Stimulated activated CD4-positive, alpha-beta T cell treated with anti-CD3 and anti-CD28 coated beads, Interleukin-2, amount 100 ng/mL, for 24 hours (primary cell): ENCODE measurements at places on chromosomes 7 and 10.

DNA sequence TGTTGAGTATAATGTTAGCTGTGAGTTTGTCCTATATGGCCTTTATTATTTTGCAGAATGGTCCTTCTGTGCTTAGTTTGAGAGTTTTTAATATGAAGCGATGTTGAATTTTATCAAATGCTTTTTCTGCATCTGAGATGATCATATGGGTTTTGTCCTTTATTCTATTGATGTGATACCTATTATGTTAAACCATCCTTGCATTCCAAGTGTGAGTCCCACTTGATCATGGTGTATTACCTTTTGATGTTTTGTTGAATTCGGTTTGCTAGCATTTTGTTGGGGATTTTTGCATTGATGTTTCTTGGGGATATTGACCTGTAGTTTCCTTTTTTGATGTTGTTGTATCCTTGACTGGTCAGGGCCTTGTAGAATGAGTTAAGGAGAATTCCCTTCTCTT, 166.4 kb downstream of the MLLT10 start:
- no peak for DNase-seq

DNA sequence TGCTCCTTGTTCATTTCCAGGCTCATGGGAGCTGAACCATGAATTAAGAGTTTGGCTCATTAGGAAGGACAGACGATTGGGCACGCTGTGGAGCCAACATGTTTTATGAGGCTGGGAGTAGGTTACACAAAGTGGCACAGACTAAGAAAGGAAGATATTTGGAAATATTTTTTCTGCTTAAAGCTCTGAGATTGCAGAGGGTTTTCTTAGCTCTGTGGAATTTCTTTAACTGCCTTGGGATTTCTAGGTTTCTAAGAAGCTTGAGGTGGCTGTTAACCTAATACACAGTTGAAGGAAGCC, 344.6 kb downstream of the RNLS start:
- no peak for DNase-seq

DNA sequence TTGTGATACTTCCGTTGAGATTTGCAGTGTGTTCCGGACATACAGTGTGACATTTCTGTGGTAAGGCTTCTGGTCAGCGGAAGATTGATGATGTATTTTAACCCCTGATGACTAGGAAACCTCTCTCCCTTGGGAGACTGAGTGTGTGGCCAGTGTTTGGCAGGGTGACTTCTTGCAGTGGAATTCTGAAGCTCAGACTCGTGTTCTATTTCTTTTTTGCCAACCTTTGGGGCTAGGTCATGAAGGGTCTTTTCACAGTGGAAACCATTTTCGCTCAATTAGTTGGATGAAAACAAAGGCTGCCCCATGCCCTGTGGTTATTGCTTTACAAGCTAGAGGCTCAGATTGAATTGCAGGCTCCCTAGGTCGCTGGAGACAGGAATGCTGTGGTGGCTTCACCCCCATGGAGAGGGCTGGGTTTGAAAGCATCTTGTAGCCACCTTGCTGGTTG, 288.9 kb downstream of the BBS9 start:
- DNase-seq = no peak

GRCh38 chr7:71904484-71904883, 507.7 kb downstream of the CALN1 start:
- DNase-seq = no peak

DNA sequence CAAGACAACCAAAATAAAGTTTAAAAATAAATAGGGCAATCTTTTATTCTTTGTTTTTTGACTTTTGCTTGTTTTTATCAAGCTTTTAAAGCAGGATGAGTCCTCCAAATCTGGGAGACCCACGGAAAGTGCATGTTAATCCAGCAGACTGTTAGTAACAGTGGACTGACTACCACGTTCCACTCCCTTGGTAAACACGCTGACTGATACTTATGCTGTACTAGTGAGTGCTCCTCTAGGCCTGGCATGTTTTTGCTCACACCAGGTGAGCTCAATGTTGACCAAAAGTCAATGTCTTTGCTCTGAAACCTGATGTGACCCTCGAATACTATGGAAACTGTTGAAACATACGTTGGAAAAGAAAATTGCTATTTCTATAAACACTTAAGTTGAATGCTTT, 88.4 kb downstream of the KIAA1549 start:
- DNase-seq = no peak

DNA sequence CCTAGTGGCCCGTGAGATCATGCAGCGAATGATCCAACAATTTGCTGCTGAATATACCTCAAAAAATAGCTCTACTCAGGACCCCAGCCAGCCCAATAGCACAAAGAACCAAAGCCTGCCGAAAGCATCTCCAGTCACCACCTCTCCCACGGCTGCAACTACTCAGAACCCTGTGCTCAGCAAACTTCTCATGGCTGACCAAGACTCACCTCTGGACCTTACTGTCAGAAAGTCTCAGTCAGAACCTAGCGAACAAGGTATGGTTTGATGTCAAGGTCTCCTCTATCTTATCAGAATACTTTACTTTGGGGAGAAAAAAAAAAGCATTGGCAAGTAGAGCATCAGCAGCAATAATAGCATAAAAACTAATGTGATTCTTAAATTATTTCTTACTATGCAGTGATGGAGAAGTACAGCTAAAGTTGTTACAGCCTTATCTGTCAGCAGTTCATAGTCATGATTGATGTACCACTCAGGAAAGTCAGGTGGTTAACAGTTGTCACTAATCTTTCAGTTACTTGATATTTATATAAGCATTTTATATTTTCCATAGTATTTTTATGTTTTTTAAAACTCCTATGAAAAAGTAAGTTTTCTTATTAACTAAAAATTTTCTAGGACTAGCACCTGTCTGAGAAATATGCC, 117.1 kb downstream of the LCOR start:
- DNase-seq = no peak

GRCh38 chr7:26096136-26096535, 55.9 kb upstream of the NFE2L3 start:
- no peak for DNase-seq

DNA sequence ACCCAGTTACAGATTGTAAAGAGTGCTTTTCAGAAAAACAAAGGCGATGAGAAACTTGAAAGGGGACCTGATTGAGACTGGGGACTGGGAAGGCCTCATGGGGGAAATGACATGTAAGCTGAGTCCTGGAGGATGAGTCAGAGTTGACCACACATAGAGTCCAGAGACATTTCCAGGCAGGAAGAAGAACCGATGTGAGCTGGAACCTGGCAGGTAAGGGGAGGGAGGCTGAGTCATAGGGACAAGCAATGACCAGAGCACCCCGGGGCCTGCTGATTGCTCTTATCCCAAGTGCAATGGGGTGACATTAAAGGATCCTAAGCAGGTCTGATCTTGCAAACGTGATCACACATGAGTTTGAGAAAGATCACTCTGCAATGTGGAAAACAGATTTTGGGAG, 11.7 kb downstream of the TLL2 start:
- no peak for DNase-seq

- no peak for DNase-seq
Measured at GRCh38 chr10:44053391-44053790, 331.5 kb downstream of the CXCL12 start.

DNA sequence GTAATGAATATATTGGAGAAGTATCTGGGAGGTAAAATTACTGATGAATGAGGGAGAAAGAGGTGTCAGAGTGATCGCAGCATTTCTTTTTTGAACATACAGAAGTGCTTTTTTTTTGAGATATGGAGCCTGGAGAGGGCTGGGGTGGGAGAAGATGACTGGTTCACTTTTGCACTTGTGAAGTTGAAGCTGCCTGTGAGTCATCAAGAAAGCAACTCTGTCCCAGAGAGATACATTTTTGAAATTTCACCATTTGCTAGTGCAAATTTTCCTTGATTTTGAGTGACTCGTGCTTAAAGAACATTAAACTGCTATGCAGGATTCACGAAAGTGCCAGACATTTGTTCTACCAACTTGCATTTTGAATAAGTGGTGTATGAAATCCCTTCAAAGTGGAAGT, 81.8 kb downstream of the ADRA2A start:
- no peak for DNase-seq

GRCh38 chr10:99234041-99234790, 1.4 kb downstream of the HPSE2 start:
- no peak for DNase-seq

GRCh38 chr10:95188593-95188992, 5.4 kb upstream of the ACSM6 start:
- no peak for DNase-seq

DNA sequence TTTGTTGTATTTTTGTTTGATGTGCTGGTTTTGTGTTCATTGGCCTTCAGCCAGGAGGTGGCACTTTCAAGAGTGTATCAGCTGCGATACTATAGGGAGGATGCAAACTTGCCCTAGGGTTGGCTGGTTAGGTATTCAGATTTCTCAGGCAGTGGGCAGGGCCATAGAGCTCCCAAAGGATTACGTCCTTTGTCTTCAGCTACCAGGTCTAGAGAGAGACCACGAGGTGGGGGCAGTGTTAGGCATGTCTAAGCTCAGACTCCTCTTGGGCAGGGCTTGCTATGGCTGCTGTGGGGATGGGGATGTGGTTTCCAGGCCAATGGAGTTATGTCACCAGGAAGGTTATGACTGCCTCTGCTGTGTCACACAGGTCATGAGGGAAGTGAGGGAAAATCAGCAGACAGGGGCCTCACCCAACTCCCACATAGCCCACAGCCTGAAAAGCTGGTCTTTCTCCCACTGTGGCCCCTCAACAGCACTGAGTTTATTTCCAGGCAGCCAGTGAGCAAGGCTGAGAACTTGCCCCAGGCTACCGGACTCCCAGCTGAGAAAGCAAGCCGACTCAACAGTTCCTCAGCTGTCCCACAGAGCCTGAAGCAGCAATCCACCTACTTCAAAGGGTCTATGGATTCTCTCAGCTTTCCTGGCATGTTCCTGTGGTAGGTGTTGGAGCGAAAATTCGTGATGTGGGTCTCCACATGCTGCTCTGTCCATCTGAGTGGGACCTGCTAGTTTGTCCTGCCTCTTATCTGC, 227.4 kb upstream of the COBL start:
- DNase-seq = no peak

- no peak for DNase-seq
Measured at GRCh38 chr7:48938539-48939295, 14.4 kb downstream of the CDC14C start.
